ENCODE measurements at places on chromosomes 5 and 9.

DNA sequence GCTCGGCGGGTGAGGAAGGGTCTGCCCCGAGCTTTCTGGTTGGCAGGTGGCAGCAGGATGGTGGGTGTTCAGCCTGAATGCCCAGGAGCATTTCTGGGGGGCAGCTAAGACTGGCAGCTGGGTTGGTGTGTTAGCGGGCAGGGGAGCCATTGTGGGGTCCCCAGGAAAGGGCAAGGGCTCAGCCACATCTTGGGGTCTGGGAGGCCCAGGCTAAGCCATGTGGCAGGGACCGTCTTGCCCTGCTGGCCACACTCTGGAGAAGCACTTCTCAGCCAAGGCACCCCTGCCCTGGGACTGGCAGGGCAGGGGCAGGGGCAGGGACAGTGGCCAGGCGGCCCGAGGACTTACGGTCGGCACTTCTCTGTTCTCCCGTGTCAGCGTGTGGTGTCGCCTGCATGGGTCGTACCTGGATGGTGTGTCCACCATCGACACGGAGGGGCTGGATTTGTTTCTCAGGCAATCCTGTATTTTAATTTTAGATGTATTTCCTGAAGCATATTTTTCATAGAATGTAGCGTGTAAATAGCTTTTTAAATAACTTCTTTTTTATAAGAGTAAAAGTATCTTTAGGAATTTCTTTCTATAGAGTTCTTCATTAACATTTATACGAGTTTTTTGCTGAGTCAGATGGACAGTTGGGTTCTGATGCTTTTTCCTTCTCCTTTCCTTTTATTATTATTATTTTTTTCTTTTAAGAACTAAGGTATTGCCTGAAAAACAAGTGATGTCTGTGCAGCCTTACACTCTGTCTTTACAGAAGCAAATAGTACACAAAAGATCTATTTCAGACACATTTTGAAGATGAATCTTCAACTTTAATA lies 102.0 kb downstream of the PHF2 start:
- peak; percentile 11 for DNase-seq

DNA sequence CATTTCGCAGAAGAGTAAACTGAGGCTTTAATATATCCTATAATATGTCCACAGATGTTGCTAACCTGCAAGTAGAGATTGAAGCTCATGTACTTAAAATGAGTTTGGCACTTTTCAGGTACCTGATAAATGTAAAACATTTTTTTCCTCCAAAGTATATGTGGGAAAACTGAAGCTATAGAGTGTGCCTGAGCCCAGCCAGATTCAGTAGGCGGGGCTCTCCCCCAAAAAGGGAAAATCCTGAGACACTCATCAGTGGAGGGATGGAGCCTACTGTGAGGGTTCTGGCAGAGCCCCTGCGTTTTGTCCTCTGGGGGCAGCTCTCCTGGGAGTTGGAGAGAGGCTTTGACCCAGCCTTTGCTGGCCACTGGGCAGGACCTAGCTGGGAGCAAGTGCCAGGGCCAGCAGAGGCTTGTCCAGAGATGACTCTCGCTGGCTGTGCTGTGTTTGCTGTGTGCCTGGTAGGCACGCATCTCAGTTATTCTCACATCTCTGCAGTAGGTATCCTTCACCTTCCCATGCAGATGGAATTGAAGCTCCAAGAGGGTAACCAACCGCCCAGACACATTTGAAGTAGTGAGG lies 81.1 kb upstream of the SPRY4 start:
- DNase-seq: no peak

DNA sequence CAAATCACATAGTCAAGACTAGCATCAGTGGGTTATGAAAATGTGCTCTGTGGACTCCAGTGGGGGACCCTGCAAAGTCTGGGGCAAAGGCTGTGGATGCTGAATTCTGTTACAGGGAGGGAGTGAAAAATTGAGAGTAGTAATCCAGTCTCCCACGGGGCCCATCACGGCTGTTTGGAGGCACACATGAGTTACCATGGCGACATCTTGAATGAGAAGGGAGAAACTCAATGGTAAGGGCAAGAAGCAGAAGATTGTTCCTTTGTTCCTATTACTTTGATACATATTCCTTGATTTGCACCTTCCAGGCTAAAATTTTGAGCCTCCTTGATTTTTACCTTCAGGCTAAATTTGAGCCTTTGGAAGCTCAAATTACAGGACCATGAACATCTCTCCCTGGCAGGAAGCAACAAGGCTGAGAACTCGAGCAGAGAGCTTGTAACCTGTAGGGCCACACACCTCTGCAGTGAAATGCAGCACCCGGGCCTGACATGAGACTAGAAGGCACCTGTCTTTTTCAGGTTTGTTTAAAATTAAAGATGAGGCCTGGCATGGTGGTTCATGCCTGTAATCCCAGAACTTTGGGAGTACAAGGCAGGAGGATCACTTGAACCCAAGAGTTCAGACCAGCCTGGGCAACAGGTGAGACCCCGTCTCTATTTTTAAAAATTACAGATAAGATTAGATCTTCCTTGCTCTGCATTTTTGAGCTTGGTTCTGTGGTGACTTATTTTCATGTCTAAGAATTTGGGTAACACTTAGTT lies 31.0 kb upstream of the ZFR start:
- DNase-seq: no peak

GRCh38 chr5:139079225-139079990 lies 118.8 kb downstream of the SIL1 start:
- DNase-seq: no peak

- DNase-seq: no peak
Measured at GRCh38 chr5:167453246-167454030, 838.0 kb upstream of the WWC1 start.

DNA sequence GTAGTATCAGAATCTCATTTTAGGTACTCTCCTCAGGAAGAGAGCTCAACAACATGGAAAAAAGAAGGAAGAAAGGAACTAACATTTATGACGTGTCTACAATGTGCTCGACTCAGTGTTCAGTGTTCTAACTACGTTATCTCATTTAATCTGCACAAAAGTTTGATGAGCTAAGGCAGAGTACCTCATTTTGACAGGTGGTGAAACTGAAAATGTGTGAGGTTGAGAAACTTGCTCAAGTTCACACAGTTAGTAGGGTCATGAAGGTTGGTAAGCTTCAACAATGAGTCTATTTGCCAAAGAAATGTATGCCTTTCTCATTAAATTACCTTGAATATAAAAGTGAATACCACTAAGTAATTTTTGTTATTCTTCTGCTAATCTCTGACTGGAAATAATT lies 165.1 kb downstream of the CAAP1 start:
- no peak for DNase-seq

DNA sequence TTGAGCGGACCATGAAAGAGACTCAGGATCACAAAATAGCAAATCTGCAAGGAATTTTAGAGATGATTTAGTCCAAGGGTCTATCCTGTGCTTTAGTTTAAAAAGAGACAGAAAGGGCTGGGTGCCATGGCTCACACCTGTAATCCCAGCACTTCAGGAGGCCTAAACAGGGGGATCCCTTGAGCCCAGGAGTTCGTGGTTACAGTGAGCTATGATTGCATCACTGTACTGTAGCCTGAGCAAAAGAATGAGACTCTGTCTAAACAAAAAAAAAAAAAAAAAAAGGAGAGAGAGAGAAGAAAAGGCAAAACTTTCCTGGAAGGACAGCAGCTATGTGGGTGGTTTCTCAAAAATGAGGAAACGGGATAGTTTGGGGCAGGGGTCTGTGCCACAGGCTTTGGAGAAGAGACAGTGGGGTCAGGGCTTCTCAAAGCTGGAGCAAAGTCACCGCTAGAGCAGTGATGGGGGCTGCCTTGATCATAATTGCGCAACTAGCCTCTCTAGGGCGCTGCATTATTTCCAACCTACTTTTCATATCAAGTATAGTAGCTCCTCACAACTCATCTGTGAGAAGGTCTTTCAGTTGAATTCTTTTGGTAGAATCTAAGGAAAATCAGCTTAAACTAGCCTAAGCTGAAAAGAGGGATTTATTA lies 8.5 kb upstream of the ANKH start:
- no peak for DNase-seq

GRCh38 chr9:21294364-21294774 lies 10.7 kb downstream of the IFNA5 start:
- DNase-seq: no peak

DNA sequence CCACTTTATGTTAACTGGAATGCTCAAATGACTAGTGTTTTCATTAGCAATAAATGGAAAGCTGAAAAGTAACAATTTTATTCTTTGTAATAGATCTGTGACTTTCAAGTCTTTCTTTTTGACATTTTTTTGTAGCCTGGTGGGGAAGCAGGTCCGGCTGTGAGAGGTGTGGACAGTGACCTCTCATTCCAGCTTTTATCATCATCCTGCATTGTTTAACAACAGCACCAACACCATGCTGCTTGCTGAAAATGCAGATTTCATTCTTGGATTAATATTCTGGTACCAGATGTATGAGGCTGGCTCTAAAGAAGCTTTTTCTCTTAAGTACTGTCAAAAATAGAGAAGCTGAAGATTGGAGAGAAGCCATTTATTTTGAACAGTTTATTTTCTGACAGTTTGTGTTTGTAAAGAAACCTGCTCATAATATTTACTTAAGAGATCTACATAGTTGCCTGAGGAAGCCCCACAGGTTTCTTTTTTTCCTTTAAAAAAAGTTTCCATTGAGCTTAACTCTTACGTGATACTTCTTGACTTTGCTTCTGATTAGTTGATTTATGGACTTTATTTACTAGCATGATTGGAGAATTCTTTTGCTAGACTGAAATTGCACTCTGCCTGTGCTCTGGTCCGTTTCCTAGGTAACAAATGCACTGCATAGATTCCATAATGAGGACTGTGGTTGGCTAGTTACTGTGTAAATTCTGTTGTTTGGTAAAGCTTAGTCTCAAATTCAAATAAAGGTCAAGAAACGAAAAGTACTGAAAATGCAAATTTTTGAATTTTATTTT lies 3.4 kb downstream of the KIAA1958 start:
- DNase-seq: no peak

All from stimulated activated CD4-positive, alpha-beta T cell treated with anti-CD3 and anti-CD28 coated beads, Interleukin-2, amount 100 ng/mL, for 24 hours (primary cell).